ENCODE measurements at places on chromosomes 2 and 18.

DNA sequence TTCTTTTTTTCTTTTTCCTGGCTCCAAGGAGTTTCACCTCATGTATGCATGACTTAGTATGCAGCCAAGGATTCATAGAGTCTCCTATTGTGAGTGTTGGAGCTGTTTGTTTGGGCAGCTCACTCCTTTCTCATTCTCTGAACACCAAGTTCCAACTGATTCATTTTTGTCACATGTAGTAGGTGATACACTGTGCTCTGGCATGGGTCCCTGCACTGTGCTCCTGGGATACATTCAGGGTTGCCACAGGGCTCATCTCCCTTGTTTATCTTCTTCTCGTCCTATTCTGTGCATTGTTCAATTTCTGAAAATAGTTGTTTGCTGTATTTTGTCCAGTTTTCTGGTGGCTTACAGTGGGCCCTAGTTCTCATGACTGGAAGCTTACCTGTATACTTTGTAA lies 96.8 kb downstream of the ZNF407 start:
- DNase-seq: no peak

DNA sequence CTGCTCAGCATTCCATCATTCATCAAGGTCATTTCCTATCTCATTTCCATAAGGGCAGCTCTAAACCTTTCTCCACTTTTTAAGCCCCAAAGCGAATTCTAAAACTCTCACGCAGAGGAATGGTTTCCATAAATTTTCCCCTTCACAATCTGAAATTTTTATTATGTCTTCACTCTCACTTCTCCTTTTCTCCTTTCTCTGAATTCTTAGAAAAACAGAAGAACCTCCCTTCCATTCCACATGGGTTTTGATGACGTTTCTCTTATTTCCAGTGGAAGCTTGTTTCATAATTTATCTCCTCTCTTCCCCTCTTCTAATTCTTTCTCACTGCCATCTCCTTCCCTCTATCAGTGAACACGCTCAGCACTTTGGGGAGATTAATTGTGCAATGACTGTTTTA lies 97.3 kb downstream of the SPATS2L start:
- no peak for DNase-seq

DNA sequence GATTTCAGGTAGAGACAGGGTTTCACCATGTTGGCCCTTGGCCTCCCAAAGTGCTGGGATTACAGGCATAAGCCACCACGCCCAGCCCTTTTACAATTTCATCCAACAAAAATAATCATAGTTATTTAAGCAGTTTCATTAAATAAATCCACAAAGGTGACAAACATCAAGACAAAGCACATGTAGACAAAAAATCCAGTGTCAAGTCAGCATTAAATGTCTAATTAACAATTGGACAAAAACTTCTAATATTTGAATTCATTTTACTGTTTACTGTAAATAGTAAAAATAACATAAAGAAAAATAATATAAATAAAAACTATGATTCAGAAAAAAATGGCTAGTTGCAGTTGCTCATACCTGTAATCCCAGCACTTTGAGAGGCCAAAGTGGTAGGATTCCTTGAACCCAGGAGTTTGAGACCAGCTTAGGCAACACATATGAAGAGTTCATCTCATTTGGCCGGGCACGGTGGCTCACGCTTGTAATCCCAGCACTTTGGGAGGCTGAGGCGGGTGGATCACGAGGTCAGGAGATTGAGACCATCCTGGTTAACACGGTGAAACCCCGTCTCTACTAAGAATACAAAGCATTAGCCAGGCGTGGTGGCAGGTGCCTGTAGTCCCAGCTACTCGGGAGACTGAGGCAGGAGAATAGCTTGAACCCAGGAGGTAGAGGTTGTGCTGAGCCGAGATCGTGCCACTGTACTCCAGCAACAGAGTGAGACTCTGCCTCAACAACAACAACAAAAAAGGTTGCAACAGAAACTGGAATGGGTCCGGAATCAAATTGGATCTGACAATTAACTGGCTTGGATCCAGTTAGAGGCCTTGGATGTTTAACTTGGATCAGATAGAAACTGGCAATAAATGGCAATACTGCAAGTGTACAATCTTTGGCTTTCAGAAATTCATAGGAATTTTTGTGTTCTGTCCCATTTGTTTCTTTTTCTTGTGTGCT lies 56.9 kb upstream of the MAT2A start:
- no peak for DNase-seq

DNA sequence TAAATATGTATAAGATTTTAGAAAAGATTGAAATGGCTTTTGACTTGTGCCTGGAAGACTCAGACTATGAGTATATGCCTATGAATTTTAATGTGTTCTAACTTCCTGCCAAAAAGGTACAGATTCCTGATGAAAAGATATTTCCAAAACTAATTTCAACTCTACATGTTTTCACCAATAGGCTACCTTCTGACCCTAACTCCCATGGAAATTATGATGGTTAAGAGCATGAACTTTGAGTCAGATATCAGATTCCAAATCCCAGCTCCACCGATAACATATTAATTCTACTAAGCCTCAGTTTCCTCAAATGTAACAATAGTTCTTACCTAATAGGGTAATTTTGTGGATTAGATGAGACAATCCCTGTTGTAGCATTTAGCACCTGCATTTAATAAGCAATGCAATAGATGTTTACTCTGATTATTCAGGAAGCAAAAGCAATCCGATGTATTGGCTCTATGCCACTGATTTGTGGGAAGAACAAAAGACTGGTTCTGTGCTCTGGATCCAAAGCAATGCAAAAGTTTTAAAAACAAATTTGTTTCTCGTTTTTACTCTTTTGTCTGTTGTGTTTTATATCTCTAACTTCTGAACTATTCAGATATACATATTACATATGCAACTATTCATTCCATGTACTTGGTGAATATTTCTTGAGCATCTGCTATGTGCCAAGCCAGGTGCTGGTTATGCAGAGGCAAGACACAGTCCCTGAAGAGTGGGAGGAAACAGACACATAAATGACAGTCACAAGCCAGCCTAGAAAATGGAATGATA lies 115.4 kb downstream of the GATA6 start:
- no peak for DNase-seq

DNA sequence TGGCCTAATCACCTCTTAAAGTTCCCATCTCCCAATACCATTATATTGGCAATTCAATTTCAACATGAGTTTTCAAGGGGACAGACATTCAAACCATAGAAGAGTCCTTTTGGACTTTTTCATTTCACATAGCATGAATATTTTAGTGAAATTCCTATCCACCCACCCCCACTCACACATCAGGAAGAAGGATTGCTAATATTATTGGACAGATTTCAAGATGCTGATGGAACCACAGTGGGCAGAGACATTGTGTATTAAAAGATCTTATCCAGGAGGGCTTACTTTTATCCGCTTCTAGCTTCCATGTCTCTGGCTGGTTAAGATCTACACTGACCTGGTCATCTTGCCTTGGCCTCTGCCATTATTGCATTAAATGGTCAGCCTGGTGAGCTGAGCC lies 297.4 kb upstream of the ACVR2A start:
- DNase-seq: no peak

DNA sequence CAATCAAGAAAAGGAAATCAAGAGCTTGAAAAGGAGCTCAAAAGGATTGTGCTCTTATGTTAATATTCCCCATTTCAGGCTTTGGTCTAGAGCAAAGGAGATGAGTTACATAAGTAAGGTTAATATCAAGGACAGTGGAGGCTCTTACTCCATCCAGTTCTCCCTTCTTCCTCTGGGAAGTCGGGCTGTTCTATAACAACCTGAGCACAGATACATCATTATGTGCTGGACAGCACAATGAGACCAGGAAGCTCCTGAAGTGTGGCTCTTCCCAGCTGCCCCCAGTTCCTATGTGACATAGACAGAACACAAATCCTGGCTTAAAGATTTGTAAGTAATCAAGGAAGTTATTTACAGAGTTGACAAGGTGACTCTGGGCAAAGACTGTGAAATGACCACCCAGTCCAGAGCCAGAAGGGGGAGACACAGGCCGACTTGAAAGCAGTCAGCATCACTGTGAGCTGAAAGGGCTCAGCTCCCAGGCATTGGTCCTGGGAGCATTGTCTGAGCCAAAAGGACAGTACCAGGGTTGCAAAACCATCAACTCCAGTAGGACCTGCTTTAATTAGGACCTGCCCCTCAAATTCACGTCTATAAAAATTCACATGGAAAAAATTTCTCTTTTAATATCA lies 917.6 kb upstream of the ACVR2A start:
- DNase-seq: peak; percentile 76

GRCh38 chr2:50766058-50766457 lies 265.9 kb downstream of the NRXN1 start:
- no peak for DNase-seq

DNA sequence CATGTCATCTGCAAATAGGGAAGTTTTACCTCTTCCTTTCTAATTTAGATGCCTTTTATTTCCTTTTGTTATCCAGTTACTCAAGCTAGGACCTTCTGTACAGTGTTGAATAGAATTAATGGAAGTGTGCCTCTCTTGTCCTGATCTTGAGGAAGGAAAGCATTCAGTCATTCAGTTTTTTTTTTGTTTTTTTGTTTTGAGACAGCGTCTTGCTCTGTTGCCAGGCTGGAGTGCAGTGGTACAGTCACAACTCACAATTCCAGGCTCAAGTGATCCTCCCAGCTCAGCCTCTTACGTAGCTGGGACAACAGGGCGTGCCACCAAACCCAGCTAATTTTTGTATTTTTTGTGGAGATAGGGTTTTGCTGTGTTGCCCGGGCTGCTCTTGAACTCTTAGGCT lies 203.9 kb upstream of the ALPP start:
- no peak for DNase-seq

- DNase-seq: no peak
Measured at GRCh38 chr2:9778471-9779316, 64.6 kb upstream of the TAF1B start.

DNA sequence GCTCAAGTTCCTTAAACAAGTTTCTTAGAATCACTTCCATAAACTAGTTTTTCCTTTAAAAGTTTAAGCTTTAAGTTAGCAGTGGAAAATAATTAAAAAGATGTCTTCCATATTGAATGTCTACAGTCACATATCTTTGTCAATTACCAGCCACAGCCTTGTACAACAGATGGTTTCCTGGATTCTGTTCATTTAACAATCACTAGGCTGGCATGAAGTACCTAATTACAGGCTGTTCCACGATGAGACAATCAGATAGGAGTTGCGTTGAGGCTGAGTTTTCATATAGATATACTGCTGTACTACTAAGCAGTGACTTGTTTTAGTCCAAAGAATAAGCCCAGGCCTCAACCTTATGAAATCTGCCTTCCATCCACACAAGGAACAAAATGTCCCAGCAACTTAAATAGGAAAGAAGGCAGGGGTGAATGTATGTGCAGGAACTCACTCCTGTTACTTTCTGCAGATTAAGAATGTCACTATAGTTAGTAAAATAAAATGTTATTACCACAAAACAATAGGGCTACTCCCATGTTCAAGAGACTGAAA lies 131.0 kb downstream of the ZAP70 start:
- no peak for DNase-seq

DNA sequence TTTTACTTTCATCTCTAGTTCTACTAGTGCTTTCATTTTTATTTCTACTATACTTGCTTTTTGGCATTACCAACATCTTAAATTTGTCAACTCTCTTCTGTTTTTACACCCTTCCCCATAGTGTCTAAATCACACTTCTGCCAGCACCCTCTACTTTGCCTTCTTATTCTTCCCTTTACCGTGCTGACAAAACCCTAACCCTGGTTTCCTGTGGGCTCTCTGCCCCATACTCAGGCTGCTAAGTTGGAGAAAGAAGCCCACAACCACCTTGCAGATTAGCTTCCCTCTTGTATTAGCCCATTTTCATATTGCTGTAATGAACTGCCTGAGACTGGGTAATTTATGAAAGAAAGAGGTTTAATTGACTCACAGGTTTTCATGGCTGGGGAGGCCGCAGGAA lies 24.8 kb downstream of the GIGYF2 start:
- no peak for DNase-seq

- DNase-seq: no peak
Measured at GRCh38 chr18:6328621-6329010, 86.1 kb downstream of the L3MBTL4 start.

DNA sequence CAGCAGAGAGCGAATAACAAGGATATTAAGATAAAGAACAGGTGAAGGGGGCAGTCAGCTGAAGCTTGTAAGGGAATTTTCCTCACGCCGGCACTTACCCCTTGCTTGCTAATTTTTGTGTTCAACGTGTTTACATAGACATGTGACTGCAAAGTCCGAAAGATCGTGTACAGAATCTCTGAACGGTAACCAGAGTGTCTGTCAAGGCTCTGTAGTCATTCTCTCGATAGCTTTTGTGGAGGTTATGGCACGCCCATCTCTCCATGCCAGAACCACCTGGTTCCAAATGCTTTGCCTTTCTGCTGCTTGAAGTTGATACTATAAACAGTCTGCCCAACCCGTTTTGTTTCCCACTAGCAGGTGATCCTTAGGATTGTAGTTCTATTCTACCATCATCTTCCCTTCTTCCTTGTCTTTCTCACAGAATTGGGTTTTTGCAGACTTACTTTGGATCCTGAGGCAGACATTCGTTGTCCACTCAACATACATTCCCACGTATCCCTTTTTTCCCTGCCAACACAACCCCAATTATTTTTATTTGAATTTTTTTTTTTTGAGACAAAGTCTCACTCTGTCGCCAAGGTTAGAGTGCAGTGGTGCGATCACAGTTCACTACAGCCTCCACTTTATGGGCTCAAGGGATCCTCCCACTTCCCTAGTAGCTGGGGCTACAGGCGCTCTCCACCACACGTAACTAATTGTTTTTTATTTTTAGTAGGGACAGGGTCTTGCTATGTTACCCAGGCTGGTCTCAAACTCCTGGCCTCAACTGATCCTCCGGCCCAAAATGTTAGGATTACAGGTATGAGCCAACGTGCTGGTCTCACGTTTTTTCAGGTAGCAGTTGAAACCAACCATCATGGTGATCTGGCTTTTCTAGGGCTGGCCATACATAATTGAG lies 1.3 kb upstream of the USP34 start:
- no peak for DNase-seq

- DNase-seq: no peak
Measured at GRCh38 chr2:44965684-44966083, 24.2 kb downstream of the SIX3 start.

DNA sequence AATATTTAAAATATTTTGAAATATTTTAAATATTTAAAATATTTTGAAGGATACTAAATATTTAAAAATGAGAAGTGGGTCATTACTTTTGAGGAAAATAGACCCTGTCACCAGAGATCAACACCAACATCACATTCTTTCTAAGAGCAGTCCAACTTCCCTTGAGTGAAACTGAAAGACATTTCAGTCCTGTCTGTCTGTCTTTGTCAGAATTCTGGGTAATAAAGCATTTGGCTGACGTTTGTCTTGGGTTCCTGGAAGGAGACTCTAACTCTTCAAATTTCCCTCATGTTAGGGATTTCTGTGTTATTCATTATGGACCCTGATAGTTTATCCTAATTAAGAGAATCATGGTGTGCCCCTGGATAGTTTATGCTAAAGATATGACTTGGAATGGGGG lies 32.8 kb downstream of the TTC21B start:
- DNase-seq: no peak
